ENCODE measurements at places on chromosomes 5 and 9. TPM values are rescaled to one million over a fixed set of nuclear protein-coding genes. Genes with fewer than 3 reads are reported as not detected.

Gene GFI1B
- not detected for total RNA-seq

Gene TIMD4
- 1.2 TPM for total RNA-seq

Gene DMRT3
- not detected for total RNA-seq

Gene TPRN
- total RNA-seq: 17.6 TPM

Gene MCC
- 88.8 TPM for total RNA-seq

Gene PCDHAC1
- total RNA-seq: 0.47 TPM

Gene LCN15
- total RNA-seq: not detected

Gene PDCD1LG2
- total RNA-seq: 1.7 TPM

Gene CD74
- total RNA-seq: 1,068 TPM

Gene PKN3
- 11.1 TPM for total RNA-seq

Gene ADAMTS6
- total RNA-seq: 2.6 TPM

Gene C8G
- total RNA-seq: 1.6 TPM

Gene FOXD4L3
- not detected for total RNA-seq

Gene LRRC19
- not detected for total RNA-seq

Gene FCN1
- total RNA-seq: 3.1 TPM

Gene GPR150
- 0.18 TPM for total RNA-seq

Gene GABRA1
- total RNA-seq: not detected

Gene LMBRD2
- 23.7 TPM for total RNA-seq

Gene AJM1
- total RNA-seq: 4.8 TPM

Gene FBP1
- 231 TPM for total RNA-seq
